ENCODE measurements at places on chromosomes 2 and 18.

DNA sequence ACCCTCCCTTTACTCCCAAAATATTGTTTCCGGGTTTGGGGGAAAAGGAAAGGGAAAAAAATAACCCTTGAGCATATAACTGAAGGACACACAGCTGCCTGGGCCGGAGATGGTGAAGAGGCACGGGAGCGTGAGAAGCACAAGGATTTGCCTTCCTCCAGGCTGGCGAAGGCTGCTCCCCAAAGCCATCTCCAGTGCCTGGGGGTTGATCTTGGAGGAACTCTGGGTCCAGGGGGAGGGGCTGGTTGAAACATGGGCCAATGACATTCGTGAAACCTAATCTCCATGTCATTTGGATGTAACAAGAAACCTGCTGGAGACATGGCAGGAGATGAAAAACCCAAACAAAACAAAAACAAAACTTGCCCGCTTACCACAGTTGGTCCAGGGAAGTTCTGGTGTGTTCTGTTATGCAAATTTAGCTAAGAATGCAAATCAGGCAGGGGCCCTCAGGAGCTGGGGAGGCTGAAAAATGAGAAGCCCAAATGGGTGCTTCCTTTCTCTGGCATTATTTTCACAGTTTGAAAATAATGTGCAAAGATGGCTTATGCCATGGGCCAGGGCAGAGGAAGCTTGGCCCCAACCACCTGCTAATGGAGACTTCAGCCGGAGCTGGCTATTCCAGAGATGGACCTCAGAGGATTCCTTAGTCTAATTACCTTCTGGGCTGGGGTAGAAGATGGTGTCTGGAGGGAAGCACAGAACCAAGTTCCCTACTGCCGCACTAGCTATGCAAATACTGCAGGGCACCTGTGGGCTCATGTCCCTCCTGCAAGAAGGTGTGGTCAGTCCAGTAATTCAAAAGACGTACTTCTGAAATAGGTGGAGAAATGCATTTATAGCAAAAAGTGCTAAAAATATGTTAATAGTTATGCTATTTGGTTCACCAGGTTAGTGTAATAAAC is 180.9 kb downstream of the BCL2 start:
- DNase-seq, result no peak

DNA sequence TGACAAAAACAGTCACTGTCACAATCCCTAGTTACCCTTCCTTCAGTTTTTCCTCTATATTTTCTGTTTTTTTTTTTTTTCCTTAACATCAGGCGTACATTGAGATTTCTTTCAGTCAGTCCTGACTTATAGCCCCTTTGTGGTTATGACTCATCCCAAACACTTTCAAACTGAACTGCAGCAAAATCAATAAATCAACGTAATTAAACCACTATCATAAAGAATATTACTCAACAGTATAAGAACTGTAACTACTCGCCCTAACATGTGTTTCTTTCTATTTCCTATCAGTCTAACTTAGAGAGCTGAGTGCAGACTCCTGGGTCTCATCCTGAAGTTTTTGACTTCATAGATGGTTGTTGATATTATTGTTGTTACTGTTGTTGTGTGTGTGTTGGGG is 523.5 kb downstream of the LRRTM4 start:
- DNase-seq, result no peak

GRCh38 chr2:190335225-190335559 is 8.2 kb upstream of the INPP1 start:
- no peak for DNase-seq

- no peak for DNase-seq
Measured at GRCh38 chr2:233853353-233853752, 982 bp downstream of the HJURP start.

DNA sequence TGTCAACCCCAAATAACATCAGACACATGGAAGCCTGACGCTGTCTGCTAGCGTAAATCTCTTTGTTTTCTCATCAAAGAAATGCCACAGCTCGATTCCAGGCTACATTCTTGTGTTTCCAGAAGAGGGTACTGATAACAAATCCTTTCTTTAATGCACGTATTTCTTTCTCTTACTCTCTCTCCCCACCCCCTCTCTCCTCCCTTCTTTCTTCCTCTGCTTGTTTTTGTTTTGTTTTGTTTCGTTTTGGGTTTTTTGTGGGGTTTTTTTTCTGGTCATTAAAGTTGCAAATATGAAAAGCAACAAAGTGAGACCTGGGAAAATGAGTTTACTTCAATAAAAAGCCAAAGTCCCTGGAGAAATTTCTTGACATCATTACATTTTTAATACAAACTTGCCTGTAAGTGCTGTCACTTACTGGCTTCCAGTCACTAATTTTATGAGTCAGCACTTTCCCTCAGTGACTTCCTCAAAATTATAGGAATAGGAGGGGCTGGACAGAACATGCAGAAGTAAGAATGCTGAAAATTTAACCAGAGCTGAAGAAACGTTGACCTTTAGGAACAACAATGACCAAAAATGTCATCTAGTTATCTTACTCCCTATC is 106.7 kb upstream of the NABP1 start:
- DNase-seq, result no peak

DNA sequence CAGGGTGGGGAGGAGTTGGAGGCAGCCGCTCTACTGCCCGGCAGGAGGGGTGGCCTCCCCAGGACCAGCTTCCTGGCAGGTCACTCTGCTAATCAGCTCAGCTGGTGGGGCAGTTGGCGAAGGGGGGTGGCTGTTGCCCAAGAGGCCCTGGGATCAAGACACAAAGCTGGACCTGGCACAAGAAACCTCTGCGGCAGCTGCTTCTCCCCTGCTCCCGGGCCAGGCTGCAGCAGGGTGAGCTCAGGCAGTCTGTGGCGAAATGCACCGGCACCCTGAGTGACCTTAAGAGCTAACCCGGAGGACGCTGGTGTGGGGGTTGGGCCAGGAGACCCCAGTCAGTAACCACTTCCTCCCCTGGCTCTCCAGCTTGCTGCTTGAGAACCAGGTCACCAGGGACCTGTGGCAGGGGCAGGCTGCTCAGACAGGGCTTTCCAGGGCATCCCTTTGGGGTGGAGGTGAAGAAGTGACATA is 31.1 kb downstream of the TOGARAM2 start:
- DNase-seq, result no peak

GRCh38 chr18:79581911-79582310 is 97.7 kb upstream of the CTDP1 start:
- DNase-seq, result no peak

DNA sequence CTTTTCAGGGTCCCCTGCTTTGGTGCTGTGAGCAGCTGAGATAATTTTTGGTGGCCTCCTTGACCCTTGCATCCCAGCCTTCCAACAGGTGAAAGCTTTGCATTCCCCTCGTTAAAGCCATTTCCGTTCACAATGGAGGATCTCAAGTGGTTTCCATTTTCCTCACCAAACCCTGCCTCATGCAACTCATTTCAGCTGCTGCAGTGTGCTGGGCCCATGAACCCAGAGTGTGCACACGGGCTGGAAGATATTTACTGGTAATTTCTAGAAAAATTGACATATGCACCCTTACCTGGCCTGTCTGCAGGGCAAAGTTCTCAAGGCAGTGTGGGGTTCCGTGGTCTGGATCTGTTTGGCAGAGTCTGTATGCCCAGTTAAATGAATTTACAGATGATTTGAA is 246.8 kb upstream of the HS6ST1 start:
- DNase-seq, result no peak

DNA sequence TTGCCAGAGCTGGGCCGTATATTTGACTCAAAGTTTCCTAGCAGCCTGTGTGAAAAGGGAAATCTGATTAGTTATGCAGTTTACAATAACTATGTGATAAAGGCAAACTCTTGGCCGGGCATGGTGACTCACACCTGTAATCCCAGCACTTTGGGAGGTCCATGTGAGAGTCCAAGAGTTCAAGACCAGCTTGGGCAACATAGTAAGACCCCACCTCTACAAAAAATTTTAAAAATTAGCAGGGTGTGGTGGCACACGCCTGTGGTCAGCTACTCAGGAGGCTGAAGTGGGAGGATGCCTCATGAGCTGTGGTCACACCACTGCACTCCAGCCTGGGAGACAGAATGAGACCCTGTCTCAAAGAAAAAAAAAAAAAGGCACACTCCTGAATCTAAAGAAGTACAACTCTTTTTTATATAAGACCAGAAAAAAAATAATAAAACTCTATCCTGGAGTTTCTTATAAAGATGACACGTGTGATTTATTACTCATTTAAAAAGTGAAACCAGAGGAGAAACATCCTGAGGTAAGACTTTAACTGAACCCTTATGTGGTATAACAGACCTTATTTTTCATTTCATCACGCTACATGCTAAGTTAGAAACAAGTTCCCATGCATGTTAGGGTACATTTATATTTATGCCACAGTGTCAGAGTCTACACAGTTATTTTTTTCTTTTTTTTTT is 32.6 kb upstream of the KCMF1 start:
- peak; percentile 54 for DNase-seq

DNA sequence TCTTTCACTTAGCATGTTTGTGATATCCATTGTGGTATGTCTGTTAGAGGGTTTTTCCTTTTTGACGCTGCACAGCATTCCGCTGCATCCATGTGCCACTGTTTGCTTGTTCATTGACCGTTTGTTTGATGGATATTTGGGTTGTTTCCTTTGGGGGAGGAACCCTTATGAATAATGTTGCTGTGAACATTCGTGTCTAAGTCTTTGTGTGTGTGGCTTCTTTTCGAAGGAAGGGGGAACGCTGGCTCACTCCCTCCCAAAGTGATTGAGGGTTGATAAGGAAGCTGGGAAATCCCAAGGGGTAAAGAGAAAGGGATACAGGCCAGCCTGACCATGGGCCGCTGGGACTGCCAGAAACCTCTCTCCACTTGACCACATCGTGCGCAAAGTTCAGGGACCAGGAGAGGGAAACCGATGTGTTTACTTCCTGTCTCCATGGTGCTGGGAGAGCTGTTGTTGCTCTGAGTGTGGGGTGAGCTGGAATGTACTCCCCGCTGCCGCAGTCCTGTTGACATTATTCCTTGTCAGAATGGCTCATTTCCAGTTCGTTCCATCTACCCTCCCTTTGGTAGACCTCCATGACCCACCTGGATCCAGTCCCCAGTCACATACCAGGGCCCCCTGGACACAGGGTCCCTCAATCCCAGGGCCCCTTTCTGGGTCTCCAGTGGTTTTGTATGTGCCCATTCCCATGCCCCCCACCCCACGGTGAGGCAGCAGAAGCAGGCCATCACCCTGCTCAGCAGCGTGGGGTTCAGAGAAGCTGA is 39.6 kb downstream of the HS1BP3 start:
- DNase-seq, result no peak

DNA sequence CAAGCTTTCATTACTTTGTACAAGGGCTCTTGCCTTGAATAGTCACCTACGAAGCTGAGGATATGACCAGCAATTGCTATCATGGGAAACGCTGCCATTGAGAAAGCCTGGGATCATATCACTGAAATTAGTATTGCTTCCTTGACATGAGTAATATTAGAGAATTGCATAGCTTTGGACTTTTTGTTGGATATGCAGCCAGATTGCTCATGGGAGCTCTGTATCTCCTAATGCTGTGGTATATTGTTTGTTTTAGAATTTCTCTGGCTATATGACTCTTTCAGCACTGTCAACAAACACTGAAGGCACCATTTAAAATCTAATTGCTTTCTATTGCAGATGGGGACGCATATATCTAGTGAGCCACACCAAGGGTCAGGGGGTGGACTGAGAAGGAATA is 80.0 kb upstream of the WDSUB1 start:
- no peak for DNase-seq

GRCh38 chr18:29096079-29096770 is 919.3 kb upstream of the CDH2 start:
- DNase-seq, result no peak

GRCh38 chr2:218381916-218382366 is at the start of gene SLC11A1:
Gene SLC11A1 (plus strand): TSS chr2:218382273. CDS start chr2:218382369, 96 bp downstream.
- DNase-seq, result no peak

- no peak for DNase-seq
Measured at GRCh38 chr2:66441581-66442320, 6.8 kb downstream of the MEIS1 start.

GRCh38 chr2:28751956-28752630 is 463 bp downstream of the PPP1CB start:
- no peak for DNase-seq

- no peak for DNase-seq
Measured at GRCh38 chr2:56337342-56337741, 153.6 kb downstream of the CCDC85A start.

DNA sequence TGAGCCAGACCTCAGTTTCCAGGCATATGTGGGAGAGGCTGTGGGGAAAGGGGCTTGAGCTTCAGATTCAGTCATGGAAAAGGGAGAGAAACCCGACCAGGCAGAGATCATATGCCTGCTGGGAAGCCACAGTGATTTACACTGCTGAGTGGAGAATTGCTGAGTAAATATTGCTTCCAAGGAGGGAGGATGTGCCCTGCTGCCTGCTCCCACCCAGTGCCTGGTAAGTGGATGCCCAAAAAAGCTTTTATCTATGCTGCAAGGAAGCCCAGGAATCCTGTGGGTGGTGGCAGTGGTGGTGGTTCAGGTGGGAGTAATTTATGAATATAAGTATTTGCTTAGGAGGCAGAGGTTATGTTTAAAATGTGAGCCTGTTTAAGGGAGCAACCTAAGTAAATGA is 39.5 kb downstream of the INO80C start:
- no peak for DNase-seq

DNA sequence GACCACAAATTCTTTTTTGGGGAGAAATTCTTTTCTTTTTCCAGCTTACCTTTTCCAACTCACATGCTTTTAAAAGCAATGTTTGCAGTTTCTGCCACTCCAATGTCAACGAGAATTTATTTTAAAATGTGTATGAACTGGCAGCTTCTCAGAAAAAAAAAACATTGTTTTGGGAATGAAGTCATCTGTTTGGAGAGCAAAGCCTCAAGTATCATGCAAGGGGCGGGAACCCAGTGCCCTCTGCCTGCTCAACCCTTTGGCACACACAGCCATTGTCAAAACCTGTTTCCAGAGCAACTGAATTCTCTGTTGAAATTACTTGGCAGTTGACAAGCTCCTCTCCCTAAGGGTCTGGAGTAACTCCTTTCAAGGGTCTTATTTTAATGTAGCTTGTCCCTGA is 128.5 kb downstream of the QPCT start:
- no peak for DNase-seq

GRCh38 chr2:158905784-158906183 is 62.7 kb upstream of the TANC1 start:
- DNase-seq, result no peak

- DNase-seq, result no peak
Measured at GRCh38 chr2:27844821-27845255, 45.3 kb downstream of the RBKS start.

GRCh38 chr2:169372561-169372960 is 10.2 kb upstream of the LRP2 start:
- DNase-seq, result no peak

- peak; percentile 19 for DNase-seq
Measured at GRCh38 chr2:149167001-149167780, 128.7 kb downstream of the LYPD6B start.

DNA sequence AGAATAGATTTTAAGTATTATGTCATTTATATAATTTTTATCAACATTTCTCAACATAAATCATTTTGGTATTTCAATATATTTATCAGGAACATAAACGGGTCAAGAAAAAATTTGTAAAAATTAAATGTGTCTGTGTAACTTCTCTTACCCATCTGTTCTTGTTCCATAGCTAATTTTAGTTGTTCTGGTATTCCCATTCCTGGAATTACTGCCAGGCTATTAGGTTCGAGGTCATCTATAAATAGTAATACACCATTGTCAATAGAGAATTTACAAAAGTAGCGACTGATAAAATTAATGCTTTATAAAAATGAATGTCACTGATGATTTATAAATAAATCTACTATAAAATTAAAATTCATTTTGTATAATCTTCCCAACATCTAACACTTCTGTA is 21.5 kb downstream of the SFT2D3 start:
- DNase-seq, result no peak

- DNase-seq, result no peak
Measured at GRCh38 chr2:157414050-157414449, 29.8 kb downstream of the CYTIP start.
